ENCODE measurements at places on chromosomes 3 and 15. TPM values are rescaled to one million over a fixed set of nuclear protein-coding genes. Genes with fewer than 3 reads are reported as not detected.
A peak's percentile ranks its signal among the peaks of the same experiment; 100 is the strongest.

Gene OR5H14
- not detected for total RNA-seq

GRCh38 chr3:1783995-1784394 is 314.7 kb upstream of the CNTN4 start:
- no peak for DNase-seq

GRCh38 chr15:65869954-65870871 is 922 bp downstream of the RAB11A start:
- peak; percentile 87 for DNase-seq

Gene ATP8B4
- total RNA-seq = 1.7 TPM

- DNase-seq = peak; percentile 55
Observed at GRCh38 chr15:68272721-68273271, 4.7 kb upstream of the FEM1B start.

DNA sequence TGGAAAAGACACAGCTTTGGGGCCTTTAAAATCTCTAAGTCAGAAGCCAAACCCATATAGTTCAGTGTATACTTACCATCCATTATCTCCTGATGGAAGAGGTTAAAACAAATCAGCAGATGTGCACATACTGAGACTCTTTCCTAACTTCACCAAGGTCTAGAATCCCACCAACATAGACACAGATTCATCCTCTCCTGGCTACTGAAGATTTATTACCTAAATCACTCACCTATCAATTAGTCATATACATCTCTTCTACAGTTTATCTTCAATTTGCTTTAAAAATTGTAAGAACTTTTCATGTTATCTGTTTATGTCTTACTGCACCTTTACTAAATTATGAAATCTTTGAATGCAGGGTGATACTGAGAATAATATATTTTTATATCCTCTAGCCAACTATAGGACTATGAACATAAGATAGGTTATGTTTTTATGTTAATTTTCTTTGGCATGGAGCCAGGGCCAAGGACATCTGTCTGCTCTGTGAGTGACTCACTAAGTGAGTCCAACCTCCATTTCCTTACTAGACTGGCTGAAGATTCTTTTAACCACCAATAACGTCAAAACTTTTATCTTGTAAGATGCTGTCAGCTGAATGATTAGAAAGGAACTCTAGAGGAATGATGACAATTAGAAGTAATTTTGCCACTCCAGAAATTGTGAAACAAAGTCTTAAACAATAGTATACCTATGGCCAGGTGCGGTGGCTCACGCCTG is 397.6 kb downstream of the FOXP1 start:
- peak; percentile 72 for DNase-seq

Gene ZNF660
- 0.79 TPM for total RNA-seq

DNA sequence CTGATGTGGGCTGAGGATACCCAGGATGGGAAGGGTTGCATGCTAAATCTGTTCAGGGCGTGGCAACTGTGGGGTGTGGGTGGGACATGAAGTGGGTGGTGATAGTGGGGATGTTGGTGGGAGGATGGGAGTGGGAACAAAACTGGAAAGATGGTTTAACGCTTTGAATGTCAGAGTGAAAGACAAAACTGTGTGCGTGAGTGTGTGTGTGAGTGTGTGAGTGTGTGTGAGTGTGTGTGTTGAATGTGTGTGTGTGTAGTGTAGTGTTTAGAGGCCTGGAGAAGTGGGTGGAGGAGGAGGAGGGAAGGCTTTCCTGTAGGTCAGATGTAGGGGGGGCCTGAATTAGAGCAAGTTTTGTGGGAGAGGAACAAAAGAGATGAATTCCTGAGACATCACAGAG is 44.2 kb upstream of the ONECUT1 start:
- DNase-seq = no peak

Gene DNAJC17
- 61.4 TPM for total RNA-seq

DNA sequence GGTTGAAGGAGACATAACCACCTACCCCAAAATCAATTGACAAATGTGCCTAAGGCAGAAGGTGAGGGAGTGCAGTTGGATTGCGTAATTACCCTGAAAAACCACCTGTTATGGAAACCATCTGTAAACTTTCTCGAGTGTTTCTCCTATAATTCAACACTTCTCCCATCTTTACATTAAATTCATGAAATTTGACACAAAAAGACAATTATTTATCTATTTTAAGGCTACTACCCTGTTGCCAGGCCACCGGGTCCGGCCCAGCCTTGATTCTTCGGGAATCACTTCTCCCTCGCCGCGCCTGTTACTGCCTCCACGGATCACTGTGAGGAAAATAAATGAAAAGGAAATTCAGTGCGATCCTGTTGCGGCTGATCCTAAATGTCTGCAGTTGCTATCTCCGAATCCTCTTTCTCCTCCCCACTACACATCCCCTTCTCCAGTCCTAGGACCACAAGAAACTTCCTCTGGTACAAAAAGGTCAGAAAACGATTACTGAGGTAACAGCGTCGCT is 646 bp downstream of the IQCB1 start:
- DNase-seq = no peak

GRCh38 chr3:56629047-56629446 is 54.0 kb downstream of the TASOR start:
- no peak for DNase-seq

GRCh38 chr3:25818335-25818734 is 28.4 kb downstream of the OXSM start:
- DNase-seq = no peak

Gene IL16
- total RNA-seq = 3.6 TPM
